ENCODE measurements at places on chromosomes 12 and 14.

GRCh38 chr12:79127271-79127751 is 262.7 kb downstream of the SYT1 start:
- DNase-seq = no peak

GRCh38 chr12:116490471-116490870 is 68.7 kb upstream of the MAP1LC3B2 start:
- DNase-seq = no peak

DNA sequence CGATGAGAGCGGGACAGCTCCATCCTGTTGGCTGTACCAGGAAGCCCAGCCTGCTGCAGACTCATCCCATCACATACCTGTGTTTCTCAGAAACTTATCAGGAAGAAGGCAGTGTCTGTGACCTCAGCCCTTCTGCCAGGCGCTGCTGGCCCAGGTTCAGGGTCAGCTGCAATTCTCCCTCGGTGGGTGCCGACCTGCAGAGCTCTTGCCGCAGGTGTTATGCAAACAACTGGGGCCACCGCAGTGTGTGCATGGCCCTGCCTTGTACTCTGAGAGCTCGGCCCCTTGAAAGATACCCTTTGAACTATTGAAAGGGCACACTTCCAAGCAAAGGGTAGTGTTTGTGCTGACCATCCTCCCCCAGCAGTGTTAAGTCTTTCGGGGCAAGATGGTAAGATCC is 322.2 kb upstream of the DIO3 start:
- DNase-seq = no peak

GRCh38 chr12:6295094-6295811 is 15.2 kb upstream of the PLEKHG6 start:
- no peak for DNase-seq

DNA sequence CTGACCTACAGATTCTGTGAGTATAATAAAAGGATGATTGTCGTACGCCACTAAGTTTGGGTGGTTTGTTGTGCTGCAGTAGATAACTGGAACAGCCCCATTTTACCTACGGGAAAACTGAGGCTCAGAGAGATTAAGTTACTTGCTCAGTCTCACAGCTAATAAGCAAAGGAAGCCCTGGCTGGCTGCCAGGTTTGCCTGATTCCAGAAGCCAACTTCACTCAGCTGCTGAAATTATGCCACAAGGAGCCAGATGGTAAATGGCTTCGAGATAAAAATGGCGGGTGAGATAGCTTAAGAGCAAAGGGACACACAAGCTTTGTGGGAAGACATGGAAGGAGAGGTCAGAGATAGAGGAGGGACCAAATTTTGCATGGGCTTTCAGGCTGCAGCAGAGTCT is 191.5 kb upstream of the NOS1 start:
- DNase-seq = no peak

DNA sequence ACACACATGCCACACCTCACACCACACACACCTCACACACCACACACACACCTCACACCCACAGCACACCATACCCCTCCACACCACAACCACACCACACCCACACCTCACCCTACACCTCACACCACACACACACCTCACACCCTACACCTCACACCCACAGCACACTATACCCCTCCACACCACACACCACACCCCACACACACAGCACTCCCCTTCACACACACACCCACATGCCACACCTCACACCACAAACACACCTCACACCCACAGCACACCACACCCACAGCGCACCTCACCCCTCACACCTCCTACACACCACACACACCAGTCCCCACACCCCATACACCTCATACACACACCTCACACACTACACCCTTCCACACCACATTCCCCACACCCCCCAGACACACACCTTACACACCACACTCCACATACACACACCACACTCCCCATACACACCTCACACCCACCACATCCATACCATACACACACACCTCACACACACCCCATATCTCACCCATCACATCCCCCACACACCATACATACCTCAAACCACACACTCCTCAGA is 80.0 kb downstream of the ACTN1 start:
- DNase-seq = no peak

- DNase-seq = no peak
Measured at GRCh38 chr12:25504744-25505143, 48.3 kb downstream of the LMNTD1 start.

- DNase-seq = no peak
Measured at GRCh38 chr12:85519163-85519562, 239.1 kb downstream of the ALX1 start.

GRCh38 chr12:39813776-39814175 is 194.2 kb upstream of the ABCD2 start:
- DNase-seq = no peak
